ENCODE measurements at places on chromosomes 2 and 18.

- no peak for DNase-seq
Observed at GRCh38 chr2:224933431-224933830, 108.8 kb downstream of the DOCK10 start.

- no peak for DNase-seq
Observed at GRCh38 chr2:38164881-38165280, 88.9 kb upstream of the CYP1B1 start.

- no peak for DNase-seq
Observed at GRCh38 chr2:15980605-15981098, 40.3 kb downstream of the MYCN start.

GRCh38 chr2:35522450-35522849 is 833.1 kb upstream of the CRIM1 start:
- DNase-seq = no peak

DNA sequence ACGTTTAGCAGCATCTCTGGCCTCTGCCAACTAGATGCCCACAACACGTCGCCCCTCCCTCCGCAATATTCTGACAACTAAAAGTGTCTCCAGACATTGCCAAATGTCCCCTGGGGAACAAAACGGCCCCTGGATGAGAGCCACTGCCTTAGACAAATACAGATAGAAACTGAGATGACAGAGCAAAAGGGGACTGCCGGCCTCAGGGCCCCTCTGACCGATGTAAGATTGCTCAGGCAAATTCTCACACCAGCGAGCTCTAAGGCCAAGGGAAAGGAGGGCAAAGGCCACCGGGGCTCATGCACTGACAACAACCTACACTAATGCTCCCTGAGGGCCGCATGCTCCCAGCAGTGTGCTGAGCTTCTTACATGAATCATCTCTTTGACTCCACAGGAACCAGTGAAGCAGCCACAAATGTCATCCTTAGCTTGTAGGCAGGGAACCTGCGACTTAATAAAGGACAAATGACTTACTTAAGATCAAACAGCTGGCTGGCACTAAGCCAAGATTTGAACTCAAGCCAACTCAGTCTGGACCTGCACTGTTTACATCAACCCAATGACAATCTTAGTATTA is 228.5 kb downstream of the TTC32 start:
- DNase-seq = no peak

- no peak for DNase-seq
Observed at GRCh38 chr18:40531051-40531450, 1424.0 kb upstream of the PIK3C3 start.

DNA sequence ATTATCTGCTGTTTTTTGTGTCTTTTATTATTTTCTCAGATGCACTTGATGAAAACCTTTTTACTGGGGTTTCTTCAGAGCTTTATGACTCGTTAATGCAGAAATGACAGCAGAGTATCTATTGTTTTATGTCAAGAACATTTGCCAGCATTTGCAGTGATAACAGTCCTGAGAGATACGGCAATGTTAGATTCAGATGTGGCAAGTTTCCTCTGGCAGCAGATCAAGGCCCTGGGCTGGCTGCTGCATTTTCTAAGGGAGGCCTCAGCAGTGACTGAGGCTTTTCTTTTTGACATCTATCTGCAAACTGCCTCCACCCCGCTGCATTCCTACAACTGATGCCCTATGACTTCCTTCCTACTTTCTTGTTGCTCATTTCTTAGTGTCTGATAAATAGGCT is 40.2 kb downstream of the EFEMP1 start:
- no peak for DNase-seq

GRCh38 chr2:24734741-24735140 is 58.5 kb downstream of the PTRHD1 start:
- DNase-seq = no peak

DNA sequence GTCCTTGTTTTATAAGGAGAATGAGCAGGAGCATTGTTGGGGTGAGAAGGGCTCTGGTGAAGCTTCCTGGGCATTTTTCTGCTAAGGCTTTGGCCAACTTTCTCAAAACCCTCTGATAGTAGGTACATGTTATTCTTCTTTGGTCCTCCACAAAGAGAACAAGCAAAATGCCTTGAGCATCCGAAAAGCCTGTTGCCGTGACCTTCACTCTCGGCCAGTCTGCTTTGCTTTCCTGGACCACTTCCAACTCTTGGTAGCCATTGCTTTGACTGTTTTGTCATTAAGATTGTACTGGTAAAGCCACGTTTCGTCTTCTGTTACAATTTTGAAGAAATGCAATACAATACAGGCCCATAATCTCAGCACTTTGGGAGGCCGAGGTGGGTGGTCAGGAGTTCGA is 27.4 kb upstream of the ALLC start:
- no peak for DNase-seq

DNA sequence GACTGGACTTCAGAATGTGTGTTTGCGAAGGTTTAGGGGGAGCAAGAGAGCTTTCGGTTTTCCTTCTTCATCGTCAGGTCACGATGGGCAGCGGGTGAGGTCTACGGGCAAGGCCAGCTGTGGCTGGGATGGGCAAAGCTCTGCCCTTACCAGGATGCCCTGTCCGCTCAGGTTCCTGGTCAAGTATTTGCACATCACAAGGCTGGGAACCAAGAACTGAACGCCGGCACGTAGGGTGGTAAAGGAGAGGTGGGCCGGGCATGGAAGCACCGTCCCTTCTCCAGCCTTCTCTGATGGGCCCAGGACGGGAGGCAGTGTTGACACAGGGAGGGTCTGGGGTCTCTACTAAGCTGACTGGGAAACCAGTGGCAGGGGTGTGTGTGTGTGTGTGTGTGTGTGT is 50.5 kb upstream of the UBE2F start:
- DNase-seq = no peak

- no peak for DNase-seq
Observed at GRCh38 chr2:237161189-237161588, 75.5 kb downstream of the COPS8 start.

DNA sequence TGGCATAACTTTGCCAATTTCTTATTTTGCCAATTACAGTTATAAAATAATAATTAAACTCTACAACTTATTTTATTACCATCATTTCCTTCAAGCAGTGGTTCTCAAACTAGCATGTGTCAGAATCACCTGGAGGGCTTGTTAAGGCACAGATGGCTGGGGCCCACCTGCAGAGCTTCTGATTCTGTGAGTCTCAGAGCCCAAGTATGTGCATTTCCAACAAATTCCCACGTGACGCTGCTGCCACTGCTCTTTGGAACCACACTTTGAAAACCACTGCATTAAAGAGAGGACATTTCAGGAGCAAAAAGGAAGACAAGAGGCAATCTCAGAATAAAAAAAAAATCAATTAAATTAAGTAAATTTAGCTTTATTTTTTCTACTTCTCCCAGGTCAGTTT is 94.0 kb upstream of the HNRNPA3 start:
- no peak for DNase-seq

DNA sequence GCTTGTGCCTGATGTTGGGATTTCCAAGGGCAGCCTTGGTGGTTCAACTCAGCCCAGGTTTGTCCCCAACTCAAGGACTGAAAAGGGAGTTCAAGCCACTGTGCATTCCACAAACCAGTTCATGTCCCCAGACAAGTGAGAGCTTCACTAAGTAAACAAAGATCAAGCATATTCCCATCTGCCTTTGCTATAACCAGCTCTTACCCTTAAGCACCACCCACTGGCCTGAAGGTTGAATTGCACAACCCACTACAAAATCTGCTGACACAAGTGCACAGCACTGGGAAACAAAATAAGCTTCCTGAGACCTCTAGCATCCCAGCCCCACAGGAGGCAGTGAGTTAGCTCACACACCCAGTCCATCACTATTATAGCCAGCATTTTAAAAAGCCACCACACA is 516.7 kb downstream of the NR4A2 start:
- no peak for DNase-seq

GRCh38 chr18:48637081-48637990 is 98.5 kb downstream of the CTIF start:
- DNase-seq = no peak

GRCh38 chr2:72900191-72900825 is 13.1 kb downstream of the SPR start:
- no peak for DNase-seq

- no peak for DNase-seq
Observed at GRCh38 chr2:11385847-11386246, 41.4 kb upstream of the ROCK2 start.

DNA sequence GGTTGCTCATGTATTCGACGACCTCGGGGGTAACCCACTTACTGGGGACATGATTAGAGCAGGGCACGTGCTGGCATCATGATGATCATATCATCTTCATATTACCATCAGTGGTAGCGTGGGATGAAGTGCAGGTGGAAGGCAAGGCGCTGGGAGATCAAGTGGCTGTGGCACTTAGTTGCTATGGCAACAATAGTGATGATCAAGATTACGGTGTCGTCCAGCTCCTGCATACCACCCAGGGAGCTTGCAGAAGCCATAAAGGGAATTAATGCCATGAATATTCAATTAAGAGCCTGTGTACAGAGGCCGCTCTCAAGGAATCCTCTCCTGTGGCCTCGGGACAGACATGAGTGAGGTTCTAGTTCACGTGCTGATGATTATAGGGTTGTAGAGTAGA is 237.2 kb upstream of the COPS8 start:
- DNase-seq = no peak

DNA sequence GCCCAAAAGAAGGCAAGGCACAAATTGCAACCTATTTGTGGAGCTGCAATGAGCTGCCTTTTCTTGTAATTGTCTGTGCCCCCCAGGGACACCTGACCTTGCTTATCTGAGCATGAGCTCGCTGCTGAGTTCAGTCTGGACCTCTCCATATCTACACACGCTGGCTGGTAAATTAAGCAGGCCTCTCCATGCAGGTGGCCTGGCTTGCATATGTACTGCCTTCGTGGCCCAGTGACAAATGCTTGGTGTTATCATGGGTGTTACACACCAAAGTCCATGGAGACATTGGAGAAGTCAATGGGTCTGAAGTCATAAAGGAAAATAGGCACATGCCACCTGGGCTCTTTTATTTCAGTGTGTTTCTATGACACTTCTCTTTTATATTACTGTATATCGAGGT is 121.2 kb downstream of the IRS1 start:
- DNase-seq = no peak

DNA sequence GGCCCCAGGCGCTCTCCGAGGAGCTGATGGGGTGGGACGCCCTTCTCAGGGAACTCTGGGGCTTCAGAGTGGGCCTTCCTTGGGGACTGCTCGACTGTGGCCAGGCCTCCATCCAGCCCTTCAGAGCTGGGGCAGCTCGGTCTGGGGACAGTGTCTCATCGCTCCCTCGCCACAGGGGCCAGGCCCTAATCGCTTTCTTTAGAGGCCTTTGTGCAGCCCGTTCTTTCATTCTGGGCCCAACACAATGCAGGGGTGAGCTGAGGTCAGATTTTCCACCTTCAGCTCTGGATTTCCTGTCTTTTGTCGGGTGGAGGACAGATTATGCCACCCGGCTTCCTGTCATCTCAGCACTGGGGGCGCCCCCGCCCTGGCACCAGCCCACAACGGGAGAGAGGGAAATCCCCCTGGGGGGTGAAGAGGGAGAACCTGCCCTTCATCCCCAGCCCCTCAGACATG is 25.2 kb downstream of the MYCN start:
- DNase-seq = no peak

DNA sequence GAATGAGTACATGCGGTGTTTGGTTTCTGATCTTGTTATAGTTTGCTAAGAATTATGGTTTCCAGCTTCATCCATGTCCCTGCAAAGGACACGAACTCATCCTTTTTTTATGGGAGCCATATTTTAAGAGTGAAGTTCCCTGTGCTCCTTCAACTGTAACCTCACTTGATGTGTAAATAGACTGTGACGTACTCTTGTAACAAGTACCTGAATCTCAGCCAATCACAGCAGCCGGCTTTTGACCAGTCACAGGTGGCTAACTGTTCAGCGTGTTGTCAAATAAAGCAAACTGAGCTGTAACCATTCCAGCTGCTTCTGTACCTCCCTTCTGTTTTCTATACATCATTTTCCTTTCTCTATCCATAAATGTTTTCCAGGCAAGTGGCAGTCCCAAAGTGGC is 774.3 kb upstream of the HS6ST1 start:
- no peak for DNase-seq

- no peak for DNase-seq
Observed at GRCh38 chr18:9861157-9861556, 24.6 kb upstream of the TXNDC2 start.

GRCh38 chr18:43501099-43501498 is 223.8 kb upstream of the SYT4 start:
- DNase-seq = no peak

DNA sequence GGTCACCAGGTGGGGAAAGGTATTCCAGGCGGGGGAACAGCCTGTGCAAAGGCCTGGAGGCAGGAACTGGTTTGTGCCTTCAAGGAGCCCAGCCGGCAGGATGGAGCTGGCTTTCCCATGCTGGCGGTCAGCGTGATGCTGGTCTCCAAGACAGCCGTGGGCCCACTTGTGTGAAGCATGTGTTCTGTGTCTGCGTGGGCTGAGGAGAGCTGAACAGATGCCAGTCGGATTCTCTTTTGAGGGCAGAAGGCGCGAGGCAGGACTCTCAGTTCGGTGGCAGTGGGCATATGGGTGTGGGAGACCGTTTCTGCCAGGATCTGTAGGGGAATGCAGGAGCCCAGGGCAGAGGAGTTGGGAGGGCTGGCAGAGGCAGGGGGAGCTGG is 191.6 kb downstream of the TWIST2 start:
- no peak for DNase-seq

DNA sequence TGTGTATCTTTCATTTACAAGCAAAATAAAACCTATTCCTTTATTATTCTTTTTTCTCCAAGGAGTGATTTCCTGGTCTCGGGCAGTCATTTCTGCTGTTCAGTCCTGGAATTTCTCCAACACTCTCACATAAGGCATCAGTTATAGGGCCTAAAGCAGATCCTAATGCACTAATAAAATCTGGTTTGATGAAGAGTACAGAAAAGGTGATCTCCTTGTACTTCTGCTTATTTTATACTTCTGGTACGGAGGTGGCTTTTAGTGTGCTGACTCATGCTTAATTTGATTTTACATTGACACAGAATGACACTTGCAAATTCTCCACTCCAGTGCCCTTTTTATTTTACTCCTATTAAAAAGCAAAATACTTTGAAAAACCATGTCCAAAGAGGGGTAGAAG is 157.4 kb downstream of the DOK6 start:
- no peak for DNase-seq

GRCh38 chr2:18975506-18976167 is 382.8 kb downstream of the OSR1 start:
- no peak for DNase-seq

DNA sequence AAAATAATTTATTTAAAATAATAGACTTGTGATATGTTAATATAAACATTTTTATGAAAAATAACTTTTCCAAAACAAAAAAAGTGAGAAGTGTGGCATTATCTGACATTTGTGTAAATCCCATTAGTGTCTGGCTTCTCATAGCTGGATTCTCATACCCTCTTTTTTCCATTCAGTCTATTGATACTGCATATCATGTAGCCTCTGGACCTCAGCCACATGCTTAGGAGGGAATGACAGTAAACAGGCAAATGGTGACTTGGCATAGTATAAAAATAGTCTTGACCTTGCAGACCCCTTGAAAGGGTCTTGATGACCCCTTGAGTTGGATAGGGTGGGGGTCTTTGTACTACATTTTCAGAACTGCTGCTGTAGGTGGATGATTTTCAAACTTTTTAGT is 29.2 kb downstream of the GALNT1 start:
- no peak for DNase-seq

Data from BJ (cell line).